ENCODE measurements at places on chromosomes 4 and X.

GRCh38 chr4:145927030-145927429, 11.6 kb downstream of the ZNF827 start:
- no peak for ATAC-seq

GRCh38 chrX:70755850-70756249, 152.7 kb downstream of the TEX11 start:
- ATAC-seq, result no peak

DNA sequence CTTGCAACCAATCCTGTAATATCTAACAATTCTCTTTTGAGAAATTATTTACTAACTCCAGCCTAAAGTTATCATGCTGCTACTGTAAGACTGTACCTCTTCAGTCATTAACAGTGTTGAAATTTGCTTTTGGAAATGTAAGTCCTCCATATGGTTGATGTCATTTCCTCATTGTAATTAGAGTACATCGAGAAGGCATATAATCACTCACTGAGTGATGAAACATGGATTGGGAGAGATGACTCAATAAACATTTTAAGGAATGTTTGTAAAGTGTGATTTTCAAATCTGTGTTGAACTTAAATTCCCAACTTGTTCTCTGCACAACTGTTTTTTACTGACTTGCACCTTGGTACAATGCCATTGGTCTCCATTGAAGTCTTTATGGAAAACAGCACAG, 61.2 kb downstream of the HMGB2 start:
- no peak for ATAC-seq

- peak; percentile 75 for ATAC-seq
Observed at GRCh38 chr4:185304944-185305690, 90.6 kb downstream of the LRP2BP start.

GRCh38 chr4:57443308-57443707, 333.1 kb upstream of the IGFBP7 start:
- no peak for ATAC-seq

- no peak for ATAC-seq
Observed at GRCh38 chrX:135541351-135541750, 20.9 kb downstream of the INTS6L start.

GRCh38 chrX:47796433-47796906, 40.2 kb upstream of the ZNF81 start:
- no peak for ATAC-seq

GRCh38 chrX:25016361-25016671, 551 bp upstream of the ARX start:
- no peak for ATAC-seq
